CMK (cell line): ENCODE measurements at places on chromosomes 3 and 15.

GRCh38 chr3:16587681-16588060 is 17.6 kb downstream of the DAZL start:
- no peak for DNase-seq

DNA sequence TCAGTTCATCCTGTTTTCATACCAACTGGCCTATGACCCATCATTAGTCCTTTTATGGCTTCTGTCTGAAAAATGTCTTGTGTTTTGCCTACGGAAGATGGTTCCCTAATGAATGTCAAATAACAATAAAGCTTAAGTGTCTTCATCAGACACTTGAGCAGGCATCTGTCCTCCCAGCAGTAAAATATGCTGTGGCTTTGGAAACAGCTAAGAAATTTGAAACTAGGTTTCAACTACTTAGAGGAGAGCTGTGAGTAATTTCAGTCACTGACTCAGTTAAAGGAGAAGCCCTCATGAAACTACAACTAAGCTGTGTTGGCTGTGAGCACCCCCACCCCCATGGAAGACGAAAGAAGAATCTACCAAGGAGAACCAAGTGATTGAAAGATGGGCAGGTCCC is 409.4 kb upstream of the PPP2R3A start:
- no peak for DNase-seq

DNA sequence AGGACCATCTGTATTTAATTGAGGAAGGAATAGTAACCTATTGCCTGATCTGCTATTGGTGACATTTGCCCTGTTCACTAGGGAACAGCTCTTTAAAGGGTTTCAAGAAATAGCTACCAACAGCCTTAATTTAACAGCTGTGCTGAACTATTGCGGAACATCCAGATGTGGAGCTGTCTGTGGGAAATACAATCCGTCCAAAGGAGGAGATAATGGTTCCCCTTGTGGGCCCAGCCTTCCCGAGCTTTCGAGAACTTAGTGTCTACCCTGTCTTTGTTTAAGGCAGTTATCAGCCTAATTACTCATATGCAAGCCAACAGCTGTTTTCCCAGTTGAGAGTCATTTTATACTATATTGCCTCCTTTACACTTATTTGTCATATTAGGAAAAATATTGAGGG is 398.6 kb downstream of the WDR72 start:
- no peak for DNase-seq

DNA sequence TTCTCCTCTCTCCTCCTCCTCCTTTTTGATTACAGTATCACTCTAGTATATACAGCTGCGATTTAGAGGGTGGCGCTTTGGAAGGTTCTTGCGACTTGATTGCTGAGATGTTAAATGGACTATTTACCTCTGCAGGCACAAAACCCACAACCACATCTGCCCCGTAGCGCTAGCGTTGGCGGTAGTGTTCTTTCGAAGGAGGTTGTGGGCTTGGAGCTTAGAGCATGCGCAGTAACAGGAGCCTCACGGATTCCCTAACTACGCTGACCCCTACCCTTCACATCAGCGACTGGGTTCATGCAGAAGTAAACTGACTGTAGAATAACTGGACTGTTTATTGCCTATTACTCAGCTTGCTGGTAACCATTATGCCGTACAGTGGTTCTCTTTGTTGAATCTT is 58.0 kb downstream of the CGGBP1 start:
- no peak for DNase-seq

GRCh38 chr3:192373586-192373985 is 353.8 kb downstream of the FGF12 start:
- no peak for DNase-seq

GRCh38 chr15:22257047-22258008 is 177.0 kb downstream of the OR4M2 start:
- no peak for DNase-seq

DNA sequence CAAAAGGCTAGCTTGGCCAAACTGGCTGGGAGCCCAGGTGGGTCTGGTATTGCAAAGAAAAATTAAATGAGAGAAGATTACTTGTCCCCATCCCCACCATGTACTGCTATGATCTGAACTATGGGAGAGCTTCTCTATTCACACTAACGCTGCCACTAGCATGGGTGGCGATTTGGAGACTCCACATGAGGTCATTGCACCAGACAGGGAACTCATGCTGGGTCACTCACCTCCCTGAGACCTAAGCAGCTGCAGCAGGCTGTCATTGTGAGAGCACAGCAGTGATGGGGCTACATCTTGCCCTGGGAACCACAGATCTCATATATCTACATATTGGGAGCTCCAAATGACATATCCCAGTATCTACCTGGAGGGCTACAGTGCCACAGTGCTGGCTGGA is 36.3 kb upstream of the NECTIN3 start:
- DNase-seq, result no peak

DNA sequence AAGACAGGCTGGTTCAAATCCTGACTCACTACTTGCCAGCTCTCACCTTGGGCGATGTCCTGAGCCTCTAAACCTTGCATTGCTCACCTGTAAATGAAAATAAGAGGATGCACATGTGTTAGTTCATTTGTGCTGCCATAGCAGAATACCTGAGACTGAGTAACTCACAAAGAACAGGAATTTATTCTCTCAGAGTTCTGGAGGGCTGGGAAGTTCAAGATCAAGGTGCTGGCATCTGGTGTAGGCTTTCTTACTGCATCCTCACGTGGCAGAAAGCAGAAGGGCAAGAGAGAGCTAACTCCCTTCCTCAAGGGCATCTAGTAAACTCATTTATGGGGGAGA is 222.7 kb downstream of the MTHFS start:
- DNase-seq, result no peak

- DNase-seq, result no peak
Observed at GRCh38 chr15:57031082-57031481, 112.6 kb downstream of the TCF12 start.

GRCh38 chr3:107687056-107687581 is 164.4 kb downstream of the BBX start:
- no peak for DNase-seq

GRCh38 chr3:14521611-14522010 is 18.5 kb downstream of the GRIP2 start:
- no peak for DNase-seq

GRCh38 chr15:67813104-67813634 is 12.1 kb upstream of the SKOR1 start:
- DNase-seq, result no peak

DNA sequence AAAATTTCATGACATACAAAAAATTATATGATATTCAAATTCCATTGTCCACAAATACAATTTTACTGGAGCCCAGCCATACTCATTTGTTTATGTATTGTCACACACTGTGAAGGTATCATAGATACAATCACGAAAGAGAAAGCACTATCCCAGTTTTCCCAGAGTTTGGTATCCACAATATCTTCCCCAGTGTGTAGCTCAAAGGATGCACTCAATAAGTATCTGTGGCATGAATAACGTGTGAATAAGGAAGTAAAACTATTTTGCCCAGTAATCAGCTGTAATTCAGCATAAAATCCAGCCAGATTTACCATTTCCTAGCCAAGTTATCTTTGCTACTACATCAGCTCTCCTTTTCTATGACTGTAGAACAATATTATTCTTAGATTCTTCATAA is 131.3 kb upstream of the KCNMB2 start:
- no peak for DNase-seq

DNA sequence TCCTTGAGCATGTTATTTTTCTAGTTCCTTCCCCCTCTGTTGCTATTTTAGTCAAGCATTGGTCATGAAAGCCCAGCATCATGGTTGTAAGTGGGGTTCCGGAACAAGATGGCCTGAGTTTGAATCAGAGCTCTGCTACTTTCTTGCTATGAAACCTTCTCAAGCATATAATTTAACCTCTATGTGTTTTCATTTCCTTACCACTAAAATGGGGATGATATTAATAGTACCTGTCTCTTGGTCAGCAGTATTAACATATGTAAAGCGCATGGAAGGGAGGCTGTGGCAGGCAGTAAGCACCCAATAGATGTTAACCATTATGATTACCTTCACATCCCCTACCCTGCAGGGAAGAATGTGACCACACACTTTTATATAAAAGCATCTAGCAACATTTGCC is 14.3 kb upstream of the SPRED1 start:
- no peak for DNase-seq

- no peak for DNase-seq
Observed at GRCh38 chr3:18809640-18810305, 338.5 kb upstream of the KCNH8 start.

GRCh38 chr3:69226071-69226470 is 103.7 kb upstream of the LMOD3 start:
- DNase-seq, result no peak

DNA sequence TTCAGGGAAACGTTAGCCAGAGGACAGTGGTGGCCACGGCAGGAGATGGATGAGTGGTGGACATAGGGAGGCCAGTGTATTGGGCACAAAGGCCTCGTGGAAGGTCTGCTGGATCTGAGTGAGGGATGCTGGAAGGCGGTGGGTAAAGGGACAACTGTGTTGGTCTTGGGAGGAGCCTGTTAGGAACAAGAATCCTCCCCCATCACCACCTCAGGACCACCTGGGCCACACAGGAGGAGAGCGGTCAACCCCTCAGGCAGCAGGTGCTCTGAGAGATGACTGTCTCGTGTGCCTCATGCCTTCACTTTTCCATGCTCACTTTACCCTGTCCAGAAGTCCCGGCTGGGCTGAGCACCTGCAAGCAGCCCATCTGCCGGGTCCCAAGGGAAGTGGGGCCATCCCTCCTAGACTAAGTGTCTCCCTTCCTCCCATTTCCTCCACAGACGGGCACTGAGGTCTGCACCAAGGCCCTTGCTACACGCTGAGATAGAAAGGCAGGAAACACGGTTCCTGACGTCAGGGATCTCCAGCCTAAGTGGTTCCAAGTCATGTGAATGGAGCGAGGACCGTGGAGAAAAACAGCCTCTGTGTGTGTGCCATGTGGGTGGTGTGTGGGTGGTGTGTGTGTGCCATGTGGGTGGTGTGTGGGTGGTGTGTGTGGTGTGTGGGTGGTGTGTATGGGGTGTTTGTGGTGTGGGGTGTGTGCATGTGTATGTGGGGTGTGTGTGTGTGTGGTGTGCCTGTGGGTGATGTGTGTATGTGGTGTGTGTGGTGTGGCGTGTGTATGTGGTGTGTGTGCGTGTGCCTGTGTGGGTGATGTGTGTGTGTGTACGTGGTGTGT is 47.8 kb upstream of the CTSH start:
- no peak for DNase-seq

DNA sequence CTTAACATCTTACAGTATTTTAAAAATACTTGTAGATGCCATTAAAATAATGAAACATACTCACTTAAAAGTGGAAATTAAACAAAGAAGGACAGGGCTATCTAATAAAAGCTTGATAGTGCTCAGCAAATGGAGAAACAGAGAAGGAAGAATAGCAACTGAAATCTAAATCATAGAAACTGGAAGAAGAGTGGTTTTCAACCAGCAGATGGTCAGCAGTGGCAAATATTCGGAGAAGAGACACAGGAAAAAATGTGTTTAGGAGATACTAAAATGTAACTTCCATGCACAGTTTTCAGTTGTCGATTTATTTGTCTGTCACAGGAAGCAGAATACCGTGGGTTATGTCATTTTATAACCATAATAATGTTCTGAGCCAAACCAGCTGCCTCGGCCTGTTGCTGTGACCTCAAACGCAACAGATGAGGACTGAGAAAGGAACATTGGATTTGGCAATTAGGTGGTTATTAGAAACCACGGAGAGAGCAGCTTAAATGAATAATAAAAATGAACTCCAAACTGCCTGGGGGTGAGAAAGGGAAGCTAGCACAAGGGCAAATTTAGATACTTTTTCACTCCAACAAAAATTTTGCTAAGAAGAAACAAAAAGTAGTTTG is 246.6 kb upstream of the KCNMB2 start:
- no peak for DNase-seq

GRCh38 chr3:140292684-140293083 is 357.7 kb downstream of the CLSTN2 start:
- no peak for DNase-seq

GRCh38 chr3:16842272-16843270 is 42.2 kb upstream of the PLCL2 start:
- no peak for DNase-seq

DNA sequence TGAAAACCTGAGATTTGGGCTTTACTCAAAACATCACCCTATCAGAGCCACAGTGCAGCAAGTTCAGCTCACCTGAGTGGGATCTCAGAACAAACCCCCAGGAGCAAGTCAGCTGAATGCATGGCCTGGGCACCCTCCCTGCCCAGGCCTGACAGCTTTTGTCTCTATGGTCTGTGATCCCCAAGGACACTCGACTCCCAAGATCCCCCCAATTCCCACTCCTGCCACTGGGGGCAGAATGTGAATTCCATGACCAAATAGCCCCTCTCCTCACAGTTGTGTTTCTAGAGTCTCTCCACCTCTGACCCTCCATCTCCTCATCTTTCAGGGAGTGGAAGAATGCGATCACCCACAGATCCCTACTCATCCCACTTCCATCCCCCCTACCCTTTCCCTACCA is 58.9 kb downstream of the ZNF445 start:
- no peak for DNase-seq

DNA sequence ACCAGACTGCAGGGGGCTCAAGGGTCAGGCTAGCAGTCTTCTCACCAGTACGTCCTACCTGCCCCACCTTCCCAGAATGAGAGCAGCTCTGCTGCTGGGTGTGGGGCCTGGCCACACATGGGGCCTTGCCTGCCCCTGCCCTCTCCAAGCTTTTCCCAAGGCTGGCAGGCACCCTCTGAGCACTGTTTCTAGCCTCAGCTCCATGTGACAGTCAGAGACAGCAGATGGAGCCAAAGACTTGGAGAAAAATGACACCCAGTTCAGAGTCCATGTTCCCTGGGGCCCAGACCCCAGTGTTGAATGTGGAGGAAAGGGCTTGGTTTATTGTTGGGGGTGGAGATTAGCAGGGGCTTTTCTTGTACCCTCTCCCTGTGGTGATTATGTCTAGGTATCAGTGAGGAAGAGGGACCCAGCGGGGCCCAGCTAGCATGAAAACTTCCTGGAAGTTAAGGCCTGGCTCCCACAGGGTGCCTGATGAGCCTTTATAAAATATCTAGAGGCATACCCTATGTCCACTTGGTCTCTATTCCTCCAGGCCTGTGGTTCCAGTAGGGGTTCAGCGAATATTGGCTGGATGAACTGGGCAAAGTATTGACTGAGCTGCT is 153.8 kb downstream of the EEFSEC start:
- DNase-seq, result no peak

GRCh38 chr3:59258550-59259260 is 208.9 kb upstream of the CFAP20DC start:
- no peak for DNase-seq

DNA sequence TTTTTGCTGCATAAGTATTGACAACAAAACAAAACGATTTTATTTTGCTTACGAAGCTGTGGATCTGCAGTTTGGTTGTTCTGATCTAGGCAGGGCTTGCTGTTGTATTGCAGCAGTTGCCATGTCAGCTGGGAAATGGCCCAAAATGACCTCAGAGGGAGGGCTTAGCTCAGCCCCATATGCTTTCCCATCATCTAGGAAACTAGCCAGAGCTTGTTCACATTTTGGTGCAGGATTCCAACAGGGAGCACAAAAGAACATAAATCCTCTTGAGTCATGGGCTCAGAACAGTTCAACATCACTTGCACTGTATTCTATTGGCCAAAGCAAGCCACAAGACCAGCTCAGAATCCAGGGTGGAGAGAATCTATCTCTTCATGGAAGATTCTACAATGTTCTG is 42.2 kb upstream of the ROBO2 start:
- no peak for DNase-seq
